HCEC 1CT (cell line): ENCODE measurements at places on chromosomes 3 and 15.

GRCh38 chr15:25435474-25436243, 3.2 kb downstream of the UBE3A start:
- no peak for DNase-seq

GRCh38 chr3:36738702-36739101, 25.7 kb downstream of the DCLK3 start:
- no peak for DNase-seq

- peak; percentile 57 for DNase-seq
These were observed 48.7 kb downstream of the PRICKLE2 start for GRCh38 chr3:64176461-64176996.

- peak; percentile 61 for DNase-seq
These were observed 1.1 kb downstream of the PIAS1 start for GRCh38 chr15:68055224-68055705.

DNA sequence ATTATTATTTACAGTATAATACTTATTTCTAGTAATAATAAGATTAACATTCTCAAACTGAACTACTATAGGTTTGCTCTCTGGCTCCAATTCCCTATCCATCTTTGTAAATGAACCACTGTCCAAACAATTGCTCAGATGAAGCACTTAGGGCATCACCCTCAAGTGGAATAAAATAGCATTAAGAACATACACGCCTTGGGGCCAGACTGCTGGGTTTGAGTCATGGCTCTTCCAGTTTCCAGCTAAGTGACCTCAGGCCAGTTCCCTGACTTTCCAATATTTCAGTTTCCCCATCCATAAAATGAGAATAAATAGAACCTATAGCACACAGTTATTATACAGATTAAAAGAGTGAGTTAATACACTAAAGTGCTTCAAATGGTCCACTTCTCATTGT, 507.2 kb downstream of the MAGI1 start:
- DNase-seq: no peak

DNA sequence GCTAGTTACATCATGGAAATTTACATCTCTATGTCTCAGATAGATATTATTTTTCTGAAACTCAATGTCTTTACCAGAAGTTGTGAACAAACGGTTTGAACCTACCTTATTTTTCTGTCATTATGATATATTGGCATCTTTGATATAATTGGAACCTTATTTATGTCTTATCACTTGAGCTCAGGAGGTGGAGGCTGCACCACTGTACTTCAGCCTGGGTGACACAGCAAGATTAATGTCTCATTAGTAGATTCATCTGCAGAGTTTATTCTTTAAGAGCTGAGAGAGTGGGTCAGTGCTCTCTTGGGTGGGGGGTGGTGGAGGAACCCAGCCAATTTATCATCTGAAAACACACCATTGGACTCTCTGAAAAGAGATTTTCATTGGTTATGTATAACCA, 21.4 kb downstream of the SCG3 start:
- no peak for DNase-seq

DNA sequence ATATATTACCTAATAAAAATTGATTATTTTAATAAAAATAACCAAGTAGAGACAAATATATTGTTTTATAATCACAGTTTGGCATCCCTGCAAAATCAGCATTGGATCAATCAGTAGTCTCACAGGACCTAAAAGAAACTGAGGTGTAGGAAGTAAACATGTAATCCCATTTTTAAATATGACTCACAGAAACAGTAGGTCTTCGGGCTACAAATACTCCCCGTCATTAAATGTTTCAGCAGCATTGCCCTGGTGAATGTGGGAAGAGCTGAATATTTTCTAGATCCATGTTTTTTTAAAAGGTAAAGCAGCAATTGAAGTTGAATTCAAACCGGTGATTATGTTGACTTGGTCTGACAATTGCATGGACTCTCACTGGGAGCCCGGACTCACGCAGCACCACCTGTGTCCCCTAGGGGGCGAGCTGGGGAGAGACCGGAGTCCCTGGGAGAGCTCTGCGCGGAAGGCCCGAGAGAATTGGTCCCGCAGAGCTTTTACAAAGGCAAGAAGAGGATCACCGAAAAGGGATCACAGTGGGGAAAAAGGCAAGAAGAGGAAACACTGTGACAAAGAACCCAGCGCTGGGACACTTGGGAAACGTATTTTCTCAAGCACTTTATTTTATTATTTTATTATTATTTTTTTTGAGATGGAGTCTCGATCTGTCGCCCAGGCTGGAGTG, 17.2 kb upstream of the USP3 start:
- peak; percentile 63 for DNase-seq

DNA sequence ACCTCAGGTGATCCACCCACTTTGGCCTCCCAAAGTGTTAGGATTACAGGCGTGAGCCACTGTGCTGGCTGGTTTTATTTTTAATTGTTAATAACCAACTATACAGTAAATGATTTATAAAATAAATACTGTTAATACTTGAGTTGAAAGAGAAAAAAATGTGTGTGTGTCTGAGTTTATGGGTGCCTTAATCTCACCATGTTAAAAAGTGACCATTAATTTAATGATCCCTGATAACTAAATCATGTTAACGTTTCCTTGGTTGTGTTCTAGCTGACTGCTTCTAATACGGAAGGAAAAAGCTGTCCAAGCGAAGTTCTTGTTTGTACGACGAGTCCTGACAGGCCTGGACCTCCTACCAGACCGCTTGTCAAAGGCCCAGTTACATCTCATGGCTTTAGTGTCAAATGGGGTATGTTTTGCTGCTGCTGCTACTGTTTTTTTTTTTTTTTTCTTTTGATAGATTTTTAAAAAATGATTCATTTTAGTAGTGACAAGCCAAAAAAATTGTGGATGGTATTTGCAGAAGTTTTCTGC, 113.5 kb downstream of the GHSR start:
- no peak for DNase-seq

DNA sequence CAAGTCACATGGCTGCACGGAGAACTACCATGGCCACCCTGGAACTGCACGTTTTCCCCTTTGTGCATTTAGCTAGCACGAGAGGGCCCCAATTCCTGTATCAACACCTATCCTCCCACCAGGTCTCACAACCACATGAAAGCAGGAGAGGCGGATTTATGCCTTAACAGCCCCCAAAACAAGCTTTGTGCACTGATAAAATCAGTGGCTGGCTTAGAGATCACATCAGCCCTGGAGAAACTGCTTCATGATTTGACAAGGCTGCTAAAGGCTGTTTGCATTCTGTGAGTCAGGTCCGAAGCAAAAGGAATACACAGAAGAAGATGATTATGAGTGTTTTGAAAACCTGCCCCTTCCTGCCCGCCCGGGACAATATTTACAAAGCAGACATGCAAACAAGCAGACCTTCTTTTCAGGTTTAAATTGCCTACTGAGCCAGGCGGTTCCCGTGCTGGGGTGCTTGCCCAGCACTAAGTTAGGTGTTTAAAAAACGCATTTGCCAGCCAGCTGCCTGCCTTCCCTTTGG, 25.9 kb downstream of the CEMIP start:
- DNase-seq: no peak

GRCh38 chr3:69562020-69562419, 176.1 kb upstream of the FRMD4B start:
- no peak for DNase-seq

- peak; percentile 71 for DNase-seq
These were observed 18.2 kb downstream of the TBC1D2B start for GRCh38 chr15:78059110-78059839.

- peak; percentile 76 for DNase-seq
These were observed 7.2 kb downstream of the LIPC start for GRCh38 chr15:58438956-58439355.

- no peak for DNase-seq
These were observed 32.8 kb upstream of the LEKR1 start for GRCh38 chr3:156793400-156793799.

GRCh38 chr15:79339588-79340314, 28.8 kb downstream of the TMED3 start:
- peak; percentile 43 for DNase-seq
